ENCODE measurements at places on chromosomes 1 and 21. TPM values are rescaled to one million over a fixed set of nuclear protein-coding genes. Genes with fewer than 3 reads are reported as not detected.
A peak's percentile ranks its signal among the peaks of the same experiment; 100 is the strongest.

NDC1 gene
- 44.4 TPM for total RNA-seq

DNA sequence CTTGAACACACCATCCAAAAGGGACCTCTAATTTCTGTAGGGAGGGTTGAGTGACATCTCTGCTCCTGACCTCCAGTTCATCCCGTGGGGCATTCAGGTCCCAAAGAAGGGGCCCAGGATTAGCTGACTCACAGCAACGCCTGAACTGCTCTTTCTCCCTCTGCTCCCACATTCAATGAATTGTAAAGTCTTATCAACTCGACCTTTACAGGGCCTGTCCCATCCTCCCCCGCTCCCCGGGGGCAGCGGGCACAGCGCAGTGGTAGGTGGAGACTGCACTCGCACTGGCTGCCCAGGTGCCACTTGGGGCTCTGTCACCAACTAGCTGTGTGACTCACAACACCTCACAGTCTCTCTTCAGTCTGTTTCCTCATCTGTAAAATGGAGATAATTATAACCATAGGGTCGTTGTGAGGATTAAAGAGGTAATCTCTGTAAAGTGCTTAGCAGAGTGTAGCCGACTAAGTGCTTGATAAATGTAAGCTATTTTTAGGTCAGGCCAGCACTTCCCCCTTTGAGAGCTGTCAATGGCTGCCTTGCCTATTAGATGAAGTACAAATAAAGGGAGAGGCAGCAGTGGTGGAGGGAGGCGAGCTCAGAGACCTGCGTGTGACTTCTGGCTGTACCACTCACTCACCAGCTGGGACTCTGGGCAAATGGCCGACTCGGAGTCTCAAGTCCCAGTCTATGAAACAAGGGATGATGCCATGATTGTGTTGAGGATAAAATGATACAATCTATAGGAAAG lies 637 bp upstream of the MYBPHL start:
- no peaks in the 10 kb centered on the region for H3K4me1 ChIP-seq
- H3K4me3 ChIP-seq = no peak overlapping the region
- H3K36me3 ChIP-seq = no peaks in the 10 kb centered on the region
- H3K27me3 ChIP-seq = no peaks in the 10 kb centered on the region
- no peak overlapping the region for H3K27ac ChIP-seq

DNA sequence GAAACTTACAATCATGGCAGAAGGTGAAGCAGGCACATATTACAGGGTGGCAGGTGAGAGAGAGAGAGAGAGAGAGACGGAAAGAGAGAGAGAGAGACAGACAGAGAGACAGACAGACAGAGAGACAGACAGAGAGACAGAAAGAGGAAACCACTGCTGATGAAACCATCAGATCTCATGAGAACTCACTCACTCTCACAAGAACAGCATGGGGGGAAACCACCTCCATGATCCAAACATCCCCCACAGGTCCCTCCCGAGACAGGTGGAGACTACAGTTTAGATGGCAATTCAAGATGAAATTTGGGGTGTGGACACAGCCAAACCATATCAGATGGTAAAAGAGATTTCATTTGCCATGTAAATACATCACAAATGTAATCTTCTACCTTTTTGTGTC lies 708.1 kb downstream of the MRPL39 start:
- H3K36me3 ChIP-seq = no peaks in the 10 kb centered on the region
- no peak for DNase-seq
- H3K4me3 ChIP-seq = no peak overlapping the region
- H3K4me1 ChIP-seq = no peaks in the 10 kb centered on the region
- no peaks in the 10 kb centered on the region for H3K27me3 ChIP-seq

- 0 out of 2 replicates have a peak within 1 kb of the TSS, but pooled peaks have one; percentile 39 for H3K27ac ChIP-seq
- peaks cover 4% of the 10 kb centered on the region for H3K27me3 ChIP-seq
- H3K4me3 ChIP-seq = peak within 1 kb of the TSS; percentile 51
- no peak for DNase-seq
- H3K4me1 ChIP-seq = peaks cover 5% of the 10 kb centered on the region
- H3K36me3 ChIP-seq = no peaks in the 10 kb centered on the region
These were observed at the start of gene TLR5 for GRCh38 chr1:223142795-223143536. Gene TLR5, minus strand, starts transcription at chr1:223143248. Its CDS starts 30,217 bp downstream, at chr1:223113031.

DNA sequence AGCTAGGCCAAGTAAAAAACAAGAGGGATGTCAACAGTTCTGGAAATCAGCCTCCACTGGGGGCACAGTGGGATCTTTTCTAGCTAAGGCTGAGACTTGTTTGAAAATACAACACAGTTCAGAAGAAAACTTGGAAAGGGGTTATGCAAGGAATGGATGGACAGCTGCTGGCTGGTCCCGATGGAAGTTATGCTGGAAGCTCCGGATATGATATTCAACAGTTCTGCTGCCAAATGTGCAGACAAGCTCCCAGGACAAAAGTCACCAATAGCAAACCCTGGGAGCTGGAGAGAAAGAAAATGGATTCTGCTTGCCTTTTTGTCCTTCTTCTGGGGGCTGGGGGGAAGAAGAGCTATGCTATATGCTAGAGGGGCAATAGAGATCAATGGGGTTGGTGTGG lies 14.3 kb downstream of the LMX1A start:
- peaks cover 18% of the 10 kb centered on the region for H3K27me3 ChIP-seq
- no peak overlapping the region for H3K4me3 ChIP-seq
- DNase-seq = no peak
- no peak overlapping the region for H3K27ac ChIP-seq

GRCh38 chr21:35923971-35924370 lies 136.4 kb downstream of the SETD4 start:
- H3K4me3 ChIP-seq = no peak overlapping the region
- H3K4me1 ChIP-seq = no peaks in the 10 kb centered on the region
- no peak overlapping the region for H3K27ac ChIP-seq
- no peaks in the 10 kb centered on the region for H3K27me3 ChIP-seq
- no peak for DNase-seq

GBP6 gene
- total RNA-seq = not detected
